ENCODE measurements at places on chromosomes 7 and 10.

- DNase-seq: no peak
Measured at GRCh38 chr7:3918576-3918975, 617.5 kb downstream of the SDK1 start.

- no peak for DNase-seq
Measured at GRCh38 chr7:3194501-3195141, 106.4 kb upstream of the SDK1 start.

- no peak for DNase-seq
Measured at GRCh38 chr10:61211468-61211867, 241.7 kb downstream of the TMEM26 start.

DNA sequence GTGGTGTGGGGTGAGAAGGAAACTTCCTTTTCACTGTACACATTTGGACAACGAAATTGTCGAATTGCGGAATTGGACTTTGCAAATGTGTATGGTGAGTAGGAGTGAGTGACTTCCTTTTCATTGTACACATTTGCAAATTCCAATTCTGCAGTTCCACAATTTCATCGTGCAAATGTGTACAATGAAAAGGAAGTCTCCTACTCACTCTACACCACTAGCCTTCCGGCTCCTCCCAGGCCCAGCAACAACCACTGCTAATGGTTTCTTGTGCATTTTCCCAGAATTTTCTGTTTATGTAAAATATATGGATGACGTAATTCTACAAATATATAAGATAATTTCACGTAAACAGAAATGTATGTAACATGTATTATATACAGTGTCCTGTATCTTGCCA lies 118.5 kb downstream of the ARL4A start:
- DNase-seq: no peak

DNA sequence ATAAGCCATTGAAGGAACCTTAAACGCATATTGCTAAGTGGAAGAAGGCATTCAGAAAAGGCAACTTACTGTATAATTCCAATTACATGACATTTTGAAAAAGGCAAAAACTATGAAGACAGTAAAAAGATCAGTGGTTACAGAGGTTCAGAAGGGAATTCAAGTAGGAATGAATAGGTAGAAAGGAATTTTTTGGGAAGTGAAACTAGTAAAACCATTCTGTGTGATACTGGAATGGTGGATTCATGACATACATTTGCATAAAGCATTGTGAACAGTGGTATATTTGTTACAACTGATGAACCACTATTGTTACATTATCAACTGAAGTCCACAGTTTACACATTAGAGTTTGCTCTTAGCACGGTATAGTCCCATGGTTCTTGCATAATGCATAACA lies 114.2 kb upstream of the GPR22 start:
- DNase-seq: no peak

GRCh38 chr10:47033081-47033480 lies 121.9 kb downstream of the PTPN20 start:
- no peak for DNase-seq

- DNase-seq: peak; percentile 47
Measured at GRCh38 chr10:58326967-58327381, 7.8 kb upstream of the UBE2D1 start.

- no peak for DNase-seq
Measured at GRCh38 chr10:68666280-68666760, 54.7 kb upstream of the CCAR1 start.

DNA sequence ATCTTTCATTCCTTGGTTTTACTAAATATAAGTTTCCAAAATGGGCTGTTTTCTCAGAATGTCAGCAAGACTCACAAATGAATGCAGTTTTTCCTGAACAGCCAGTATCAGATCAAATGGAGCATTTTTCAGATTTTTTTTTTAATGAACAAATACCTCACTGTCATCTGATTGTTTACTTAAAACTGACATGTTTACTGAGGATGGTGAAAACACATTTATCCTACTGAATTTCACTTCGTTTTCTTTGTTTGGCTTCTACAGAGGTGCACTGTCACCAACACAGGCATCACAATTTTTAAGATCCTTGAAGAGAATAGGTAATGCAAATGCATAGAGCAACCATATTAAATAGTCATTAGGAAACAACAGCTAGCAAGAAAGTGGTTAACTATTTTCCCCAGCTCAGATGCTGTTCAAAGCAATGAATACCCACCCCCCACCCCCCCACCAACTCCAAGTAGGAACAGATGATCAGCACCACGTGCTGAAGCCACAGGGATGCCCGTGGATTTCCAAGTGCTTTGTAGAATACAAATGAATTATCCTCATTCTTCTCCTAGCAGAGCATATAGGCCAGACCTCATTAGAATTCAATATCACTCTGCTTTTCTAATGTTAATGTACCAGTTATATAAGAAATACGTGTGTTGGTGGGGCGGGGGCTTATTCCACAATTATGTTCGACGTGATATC lies 205.9 kb downstream of the SKAP2 start:
- no peak for DNase-seq

GRCh38 chr7:151447901-151448260 lies 7.9 kb upstream of the CRYGN start:
- DNase-seq: no peak

DNA sequence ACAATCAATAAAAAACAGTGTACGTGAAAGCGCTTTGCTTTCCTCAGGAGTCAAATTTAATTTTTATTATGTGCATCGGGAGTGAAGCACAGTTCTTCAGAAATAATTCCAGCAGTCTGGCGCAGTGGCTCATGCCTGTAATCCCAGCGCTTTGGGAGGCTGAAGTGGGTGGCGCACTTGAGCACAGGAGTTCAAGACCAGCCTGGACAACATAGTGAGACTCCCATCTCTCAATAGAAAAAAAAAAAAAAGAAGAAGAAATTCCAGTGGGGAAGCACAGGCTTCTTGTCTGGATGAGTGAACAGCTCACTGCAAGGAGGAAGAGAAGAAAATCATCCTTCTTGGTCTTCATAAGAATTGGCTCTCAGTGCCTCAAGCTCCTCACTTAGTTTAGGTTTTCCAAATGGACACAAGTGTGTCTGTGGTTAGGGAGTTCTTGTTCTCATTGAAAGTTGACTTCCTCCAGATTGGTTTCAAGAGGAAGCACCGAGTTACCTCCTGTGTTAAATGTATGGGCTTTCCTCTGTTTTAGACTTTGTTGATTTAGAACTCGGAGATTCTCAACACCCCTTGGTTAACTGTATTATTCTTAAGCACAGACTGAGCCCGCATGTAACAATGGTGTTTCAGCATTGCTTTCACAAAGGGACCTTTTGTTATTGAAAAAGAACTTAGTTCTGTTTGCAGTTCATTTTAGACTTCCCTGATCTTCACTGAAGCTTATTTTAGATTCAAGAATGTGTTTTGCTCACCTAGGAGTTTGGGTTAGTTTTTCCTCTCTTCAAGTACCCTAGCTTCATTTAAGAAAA lies 28.0 kb downstream of the LMTK2 start:
- no peak for DNase-seq

DNA sequence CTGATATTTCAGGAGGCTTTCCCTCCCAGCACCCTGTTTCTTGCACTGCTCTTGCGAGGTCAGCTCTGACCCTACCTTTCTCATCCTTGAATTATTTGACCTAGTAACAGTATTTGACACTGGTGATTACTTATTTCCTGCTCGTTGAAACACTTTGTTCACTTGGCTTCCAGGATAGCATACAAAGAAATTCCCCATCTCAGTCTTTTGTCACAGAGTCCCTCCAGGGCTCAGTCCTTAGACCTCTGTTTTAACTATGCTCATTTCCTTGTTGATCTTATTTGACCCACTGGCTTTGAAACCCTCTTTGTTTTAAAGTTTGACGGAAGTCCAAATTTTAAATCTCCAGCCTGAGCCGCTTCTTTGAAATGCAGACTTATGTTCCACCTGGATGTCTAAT lies 29.9 kb downstream of the BMPR1A start:
- DNase-seq: no peak

DNA sequence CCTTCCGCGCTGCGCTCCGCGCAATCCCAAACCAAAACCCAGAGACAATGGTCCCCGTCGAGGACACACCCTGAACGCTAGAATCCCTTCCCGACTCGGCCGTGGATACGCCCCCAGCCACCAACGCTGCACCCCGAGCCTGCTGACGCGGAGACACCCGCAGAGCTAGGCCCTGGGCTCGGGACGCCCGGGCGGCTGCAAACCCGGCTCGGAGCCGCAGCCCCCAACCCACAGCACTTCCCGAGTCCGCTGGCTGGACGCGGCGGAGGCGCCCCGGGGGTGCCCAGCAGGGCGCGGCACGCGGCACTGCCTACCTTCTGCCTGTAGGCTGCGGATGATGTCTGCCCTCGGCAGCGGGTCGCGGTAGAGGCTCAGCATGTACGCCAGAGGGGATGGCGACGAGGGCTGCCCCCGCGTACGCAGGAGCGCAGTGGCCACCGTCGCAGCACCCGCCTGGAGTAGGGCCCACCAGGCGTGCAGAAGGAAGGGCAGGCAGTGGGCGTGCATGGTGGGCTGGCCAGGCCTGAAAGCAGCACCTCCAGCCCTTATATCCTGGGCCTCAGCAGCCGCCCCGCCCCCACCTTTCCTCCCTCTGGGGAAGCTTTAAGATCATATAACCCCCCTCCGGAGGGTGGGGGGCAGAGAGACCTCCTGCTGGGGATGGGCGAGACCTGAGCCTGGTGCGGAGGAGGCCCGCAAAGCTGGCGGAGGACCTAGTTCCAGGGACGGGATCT lies at the start of gene NODAL:
NODAL (minus strand) TSS at position 521 of the 734 bp plus-strand sequence; CDS start at position 507, 14 bp downstream.
- no peak for DNase-seq

DNA sequence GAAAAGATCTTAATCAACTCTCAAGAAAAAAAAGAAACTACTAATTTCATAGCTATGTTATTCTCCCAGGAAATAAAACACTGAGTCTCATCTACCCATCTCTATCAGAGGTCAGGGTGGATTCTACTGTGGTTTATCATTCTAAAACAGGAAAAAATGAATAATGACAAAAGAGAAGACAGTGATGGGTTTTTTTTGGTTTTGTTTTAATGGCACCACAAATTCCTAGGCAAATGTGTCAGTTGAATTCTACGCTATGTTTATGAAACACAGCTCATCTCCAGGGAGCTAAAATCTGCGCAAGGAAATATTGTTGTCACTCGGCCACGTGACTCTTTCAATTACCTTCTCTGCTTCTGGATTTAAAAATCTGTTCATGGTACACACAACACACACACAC lies 393.4 kb upstream of the SORCS1 start:
- no peak for DNase-seq
